ENCODE measurements at places on chromosomes 7 and 10. TPM values are rescaled to one million over a fixed set of nuclear protein-coding genes. Genes with fewer than 3 reads are reported as not detected.

DNA sequence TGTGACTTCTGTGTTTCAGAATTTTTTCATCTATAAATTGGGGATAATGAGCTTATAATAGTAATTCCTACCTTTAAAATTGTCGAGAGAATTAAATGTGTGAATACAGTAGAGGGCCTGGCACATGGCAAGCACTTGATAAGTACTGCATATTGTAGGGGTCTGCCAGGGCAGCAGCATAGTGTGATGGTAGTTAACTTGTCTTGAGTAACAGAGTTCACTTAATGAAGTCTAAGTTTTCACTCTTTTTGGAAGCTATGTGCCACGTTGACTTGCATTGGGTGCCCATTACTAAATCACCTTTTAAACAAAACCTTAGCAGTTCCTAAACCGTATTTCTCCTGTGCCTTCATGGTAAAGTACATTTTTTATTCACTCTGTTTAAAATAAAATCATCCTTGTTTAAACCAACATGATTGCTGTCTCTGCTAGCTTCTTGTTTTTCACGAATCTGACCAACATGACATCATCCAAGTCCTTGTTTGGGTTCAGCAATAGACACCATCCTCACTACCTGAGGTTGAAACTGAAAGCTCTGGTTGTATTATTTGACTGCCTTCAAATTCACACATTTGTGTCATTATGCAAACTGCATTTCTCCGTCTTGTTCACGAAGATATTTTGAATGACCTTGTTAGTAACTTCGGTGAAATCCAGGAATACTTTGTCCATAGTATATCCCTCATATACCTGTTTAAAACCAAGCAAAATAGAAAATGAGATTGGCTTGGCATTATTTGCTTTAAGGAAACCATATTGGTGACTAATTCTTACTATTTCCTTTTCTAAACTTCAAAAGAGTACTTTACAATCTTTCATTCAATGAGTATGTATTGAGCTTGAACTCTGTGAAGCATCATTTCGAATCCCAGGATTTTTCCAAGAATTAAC, 340.2 kb downstream of the SUGCT start:
- DNase-seq = no peak

DNA sequence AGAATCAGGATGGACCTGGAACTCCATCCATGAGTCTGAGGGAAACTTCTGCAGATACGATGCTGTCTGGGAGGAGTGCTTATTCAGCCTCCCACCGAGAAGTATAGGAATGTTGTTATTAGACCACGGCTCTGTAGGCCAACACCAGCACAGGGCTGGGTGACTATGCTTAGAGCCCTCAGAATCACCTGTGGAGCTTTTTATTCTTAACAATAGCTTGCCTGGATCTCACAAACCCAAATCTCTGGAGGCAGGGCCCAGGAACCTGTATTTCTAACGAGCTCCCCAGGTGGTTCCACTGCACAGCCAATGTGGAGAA, 55.6 kb upstream of the ARID5B start:
- no peak for DNase-seq

GRCh38 chr10:33913194-33913593, 578.7 kb upstream of the NRP1 start:
- no peak for DNase-seq

The EVX1 gene
- not detected for polyA plus RNA-seq

The FOXI2 gene
- 0.11 TPM for polyA plus RNA-seq

The MINDY4 gene
- 1.2 TPM for polyA plus RNA-seq
